ENCODE measurements at places on chromosomes 16 and 17. TPM values are rescaled to one million over a fixed set of nuclear protein-coding genes. Genes with fewer than 3 reads are reported as not detected.

Gene SLC16A6
- total RNA-seq = 0.92 TPM

Gene MYL11
- not detected for total RNA-seq

Gene COL1A1
- 507 TPM for total RNA-seq

Gene WFIKKN1
- total RNA-seq = 0.12 TPM

Gene RAD51D
- 8.9 TPM for total RNA-seq

Gene CHMP1A
- total RNA-seq = 75.3 TPM

Gene MARF1
- total RNA-seq = 15.2 TPM

Gene ZNF287
- total RNA-seq = 6.3 TPM

Gene HOXB9
- not detected for total RNA-seq

Gene BCL6B
- total RNA-seq = 7.3 TPM

Gene NXN
- total RNA-seq = 2.0 TPM

Gene KCNJ12
- 0.26 TPM for total RNA-seq

Gene LLGL2
- total RNA-seq = 0.44 TPM

Gene IGF2BP1
- 0.26 TPM for total RNA-seq

Gene CRHR1
- total RNA-seq = not detected

Gene USP22
- total RNA-seq = 229 TPM

Gene SIRT7
- total RNA-seq = 14.6 TPM

Gene IRX3
- 0.92 TPM for total RNA-seq

Gene MT1G
- not detected for total RNA-seq

Gene SMIM36
- not detected for total RNA-seq

Gene PLA2G10
- not detected for total RNA-seq

Gene CDH8
- 0.12 TPM for total RNA-seq

Gene TLCD2
- 3.6 TPM for total RNA-seq

Gene NACA2
- not detected for total RNA-seq

Gene LPCAT2
- 18.9 TPM for total RNA-seq

Gene RND2
- 0.12 TPM for total RNA-seq

Gene ITGA2B
- total RNA-seq = not detected

Gene DUSP14
- 49.9 TPM for total RNA-seq

Gene KRT20
- total RNA-seq = not detected

Gene HOXB5
- total RNA-seq = not detected

Gene SLC7A6OS
- total RNA-seq = 12.8 TPM

Gene SLFN14
- total RNA-seq = not detected

Gene DNAAF8
- 1.1 TPM for total RNA-seq

Gene CALCOCO2
- 36.5 TPM for total RNA-seq

Gene GUCY2D
- total RNA-seq = not detected

Gene FN3KRP
- 27.2 TPM for total RNA-seq

Gene HBZ
- total RNA-seq = not detected

Gene CDRT4
- 0.92 TPM for total RNA-seq

Gene MEOX1
- total RNA-seq = not detected

Gene COX4I1
- 571 TPM for total RNA-seq

Gene MGAT5B
- total RNA-seq = 0.40 TPM

Gene CCDC144A
- 4.2 TPM for total RNA-seq

Gene KRTAP17-1
- not detected for total RNA-seq

Gene CENPT
- total RNA-seq = 27.5 TPM

Gene HSF5
- total RNA-seq = not detected
